ENCODE measurements at places on chromosomes 13 and 19.

DNA sequence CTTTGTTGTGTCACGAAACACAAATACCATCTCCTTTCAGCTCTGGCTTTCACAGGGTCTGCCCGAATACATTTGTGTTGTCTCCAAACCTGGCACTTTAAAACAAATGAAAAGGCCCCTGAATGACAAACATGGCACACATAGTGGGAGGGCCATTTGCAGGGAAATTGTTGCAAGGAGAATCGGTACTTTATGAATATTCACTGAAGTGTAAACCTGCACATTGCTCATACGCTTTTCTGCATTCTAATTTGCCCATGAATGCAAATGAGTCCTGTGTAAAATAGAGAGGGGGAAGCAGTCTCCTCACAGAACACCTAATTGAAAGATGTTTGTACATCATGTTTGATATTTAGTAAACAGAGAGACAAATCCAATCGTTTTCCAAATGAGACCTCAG, 82.7 kb upstream of the PCDH8 start:
- DNase-seq: no peak

DNA sequence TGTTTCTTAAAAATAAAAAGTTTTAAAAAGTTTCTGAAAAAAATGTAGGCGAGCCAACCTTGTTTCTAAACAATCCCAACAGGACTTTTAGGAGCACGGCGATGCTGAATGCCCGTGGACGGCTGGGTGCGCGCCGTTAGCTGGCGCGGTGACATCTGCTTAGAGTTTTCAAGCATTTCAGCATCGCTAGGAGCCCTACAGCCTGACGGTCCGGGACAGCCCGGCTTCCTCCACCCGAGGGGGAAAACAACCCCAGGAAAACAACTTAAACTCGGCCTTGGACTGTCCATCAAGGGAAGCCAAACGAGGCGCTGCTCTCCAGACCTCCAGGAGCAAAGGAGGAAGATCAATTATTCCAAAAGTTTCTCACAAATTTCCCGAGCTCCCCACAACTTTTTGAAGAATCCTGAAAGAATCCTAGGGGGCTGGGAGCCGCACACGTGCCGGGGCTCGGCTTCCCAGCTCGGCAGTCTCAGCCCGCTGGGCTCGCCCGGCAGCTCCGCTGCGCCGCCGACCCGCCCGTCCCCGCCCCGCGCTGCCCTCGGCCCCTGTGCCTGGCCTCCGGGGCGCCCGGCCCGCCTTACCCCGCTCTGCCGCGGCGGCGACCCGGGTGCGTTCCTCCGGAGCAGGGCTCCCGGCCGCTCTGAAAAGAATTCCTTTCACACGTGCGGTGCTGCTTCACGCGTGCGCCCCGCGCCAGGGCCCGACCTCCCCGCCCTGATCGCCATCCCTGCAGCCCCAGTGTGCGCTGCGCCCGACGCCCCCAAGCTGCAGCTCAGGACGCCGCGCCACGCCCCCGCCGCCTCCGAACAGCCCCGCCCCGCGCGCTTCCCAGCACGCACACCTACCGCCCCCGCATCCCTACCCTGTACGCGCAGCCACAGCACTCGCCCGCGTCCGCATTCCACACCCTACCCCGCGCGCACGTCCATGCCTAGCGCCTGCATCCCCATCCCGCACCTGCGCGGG, at the start of gene GJA3:
Gene GJA3, minus strand, starts transcription at position 747 of the 969 bp plus-strand sequence. CDS start 17,764 bp downstream, outside the sequence.
- DNase-seq: peak; percentile 24

DNA sequence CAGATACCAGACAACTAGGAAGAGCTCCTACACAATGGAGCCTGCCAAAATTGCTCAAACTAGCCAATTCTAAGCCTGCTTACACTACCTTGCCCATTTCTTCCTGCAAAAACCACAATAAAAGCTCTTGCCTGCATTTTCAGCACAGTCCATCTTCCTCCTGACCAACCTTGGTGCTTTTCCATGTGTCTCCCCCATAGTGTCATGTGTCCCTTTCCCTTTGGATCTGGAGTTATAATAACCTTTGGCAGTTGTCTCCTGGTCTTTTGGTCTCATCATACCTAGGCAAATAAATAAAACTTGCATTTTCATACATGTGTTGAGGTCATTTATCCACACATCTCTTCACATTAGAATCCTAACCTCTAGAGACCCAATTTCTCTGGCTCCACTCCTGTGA, 203.1 kb upstream of the TRPC4 start:
- DNase-seq: no peak

GRCh38 chr13:36870050-36870692, 49.9 kb downstream of the SMAD9 start:
- DNase-seq: no peak

- no peak for DNase-seq
Observed at GRCh38 chr13:110001670-110002275, 215.4 kb upstream of the IRS2 start.

GRCh38 chr19:53196777-53197396, 3.7 kb upstream of the ZNF665 start:
- DNase-seq: peak; percentile 75

DNA sequence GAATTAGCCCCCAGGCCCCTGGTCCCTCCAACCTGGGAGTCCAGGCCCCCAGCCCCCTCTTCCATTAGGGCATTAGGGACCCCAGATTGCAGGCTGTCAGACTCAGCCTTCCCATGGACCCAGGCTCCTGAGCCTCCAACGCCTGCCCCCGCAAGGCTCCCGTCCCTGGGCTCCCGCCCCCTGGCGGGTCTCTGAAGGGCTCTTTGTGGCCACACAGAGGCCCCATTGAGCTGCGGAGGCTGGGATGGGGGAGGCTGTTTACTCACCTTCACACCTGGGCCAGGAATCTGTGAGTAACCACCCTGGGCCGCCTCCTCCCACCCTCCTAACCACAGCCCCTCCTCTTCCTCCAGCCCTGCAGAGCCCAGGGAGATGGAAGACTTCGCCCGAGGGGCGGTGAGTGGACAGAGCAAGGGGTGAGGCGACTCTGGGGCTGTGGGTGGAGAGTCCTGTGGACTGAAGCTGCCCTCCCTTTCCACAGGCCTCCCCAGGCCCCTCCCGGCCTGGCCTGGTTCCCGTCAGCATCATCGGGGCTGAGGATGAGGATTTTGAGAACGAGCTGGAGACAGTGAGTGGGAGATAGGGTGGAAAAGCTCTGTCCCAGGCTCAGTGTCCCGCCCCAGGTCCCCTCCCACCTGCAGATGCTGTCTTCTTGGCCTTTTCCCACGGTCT, 4.9 kb downstream of the ARHGEF1 start:
- DNase-seq: peak; percentile 62

- DNase-seq: no peak
Observed at GRCh38 chr19:28594737-28595136, 618.2 kb downstream of the UQCRFS1 start.

- no peak for DNase-seq
Observed at GRCh38 chr13:44117351-44117750, 237.6 kb downstream of the LACC1 start.

DNA sequence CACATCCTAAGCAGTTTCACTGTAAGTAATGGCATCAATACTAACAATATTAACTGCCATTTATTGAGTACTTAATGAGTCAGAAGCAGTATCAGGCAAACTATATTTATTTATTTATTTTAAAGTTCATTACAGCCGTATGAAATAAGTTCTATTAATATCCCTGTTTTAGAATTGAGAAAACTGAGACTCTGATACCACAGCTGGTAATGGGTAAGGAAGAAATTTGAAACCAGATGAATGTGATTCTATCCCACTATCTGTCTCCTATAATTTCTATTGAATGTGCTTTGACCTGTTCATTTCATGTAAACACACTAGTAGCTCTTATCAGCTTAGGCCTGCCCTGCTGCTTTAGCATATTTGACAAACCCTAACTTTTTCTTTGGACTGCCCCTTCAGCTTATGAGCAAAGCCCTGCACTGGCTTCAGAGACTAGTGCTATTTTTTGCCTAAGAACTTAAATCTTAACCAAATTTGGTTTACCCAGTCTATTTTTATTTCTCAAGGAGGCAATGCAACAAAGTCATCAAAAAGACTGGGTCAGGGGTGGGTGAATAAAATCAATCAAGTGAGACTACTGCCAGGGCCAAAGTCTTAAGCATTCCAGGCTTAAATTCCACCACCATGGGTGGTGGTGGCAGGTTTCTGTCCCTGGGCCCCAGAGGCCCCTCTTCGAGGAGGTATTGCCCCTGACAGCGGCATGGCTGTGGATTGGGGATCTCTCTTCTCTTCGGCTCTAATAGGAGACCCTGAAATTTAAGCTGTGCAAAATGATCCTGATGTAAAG, 143.4 kb downstream of the DLEU7 start:
- no peak for DNase-seq

DNA sequence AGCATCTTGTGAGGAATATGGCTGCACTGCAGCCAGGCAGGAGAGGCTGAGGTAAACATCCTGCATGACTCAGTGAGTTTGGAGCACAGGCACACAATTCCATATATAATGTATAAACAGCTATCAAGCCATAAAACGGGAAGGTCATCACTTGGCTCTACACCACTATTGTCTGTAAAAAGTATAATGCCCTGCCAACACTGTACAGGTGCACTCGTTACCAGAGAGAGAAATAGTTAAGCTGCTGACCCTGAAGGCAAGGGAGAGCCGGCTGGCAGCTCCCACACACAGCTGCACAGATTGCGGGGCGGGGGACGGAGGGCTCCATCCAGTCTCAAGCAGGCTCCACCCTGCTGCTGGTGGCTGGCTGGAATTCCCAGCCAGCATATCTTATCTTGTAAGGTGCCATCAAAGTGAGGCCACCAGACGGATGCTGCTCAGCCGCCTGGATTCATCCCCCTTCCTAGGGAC, 668.1 kb downstream of the SLITRK5 start:
- DNase-seq: no peak

DNA sequence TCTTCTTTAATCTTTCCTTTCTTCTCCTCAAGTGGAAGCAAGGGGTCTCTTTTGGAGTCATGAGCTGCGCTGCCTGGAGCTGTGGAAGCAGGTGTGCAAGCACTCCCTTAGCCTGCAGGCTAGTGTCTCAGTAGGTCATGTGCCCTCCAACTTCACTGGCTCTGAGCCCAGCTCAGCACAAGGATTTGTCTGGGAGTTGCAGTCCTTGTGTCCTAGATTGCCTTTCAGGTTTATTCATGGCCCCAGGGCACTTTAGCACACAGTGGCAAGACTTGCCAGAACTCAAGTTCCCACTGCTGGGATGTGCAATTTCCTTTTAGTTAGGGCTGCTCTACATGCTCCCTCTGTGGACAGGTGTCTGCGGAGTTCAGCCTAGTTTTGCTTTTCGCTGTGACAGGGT, 211.7 kb downstream of the LIG4 start:
- DNase-seq: no peak

- no peak for DNase-seq
Observed at GRCh38 chr13:39468306-39468705, 134.7 kb downstream of the LHFPL6 start.

- no peak for DNase-seq
Observed at GRCh38 chr19:32652894-32653598, 21.9 kb downstream of the ANKRD27 start.

DNA sequence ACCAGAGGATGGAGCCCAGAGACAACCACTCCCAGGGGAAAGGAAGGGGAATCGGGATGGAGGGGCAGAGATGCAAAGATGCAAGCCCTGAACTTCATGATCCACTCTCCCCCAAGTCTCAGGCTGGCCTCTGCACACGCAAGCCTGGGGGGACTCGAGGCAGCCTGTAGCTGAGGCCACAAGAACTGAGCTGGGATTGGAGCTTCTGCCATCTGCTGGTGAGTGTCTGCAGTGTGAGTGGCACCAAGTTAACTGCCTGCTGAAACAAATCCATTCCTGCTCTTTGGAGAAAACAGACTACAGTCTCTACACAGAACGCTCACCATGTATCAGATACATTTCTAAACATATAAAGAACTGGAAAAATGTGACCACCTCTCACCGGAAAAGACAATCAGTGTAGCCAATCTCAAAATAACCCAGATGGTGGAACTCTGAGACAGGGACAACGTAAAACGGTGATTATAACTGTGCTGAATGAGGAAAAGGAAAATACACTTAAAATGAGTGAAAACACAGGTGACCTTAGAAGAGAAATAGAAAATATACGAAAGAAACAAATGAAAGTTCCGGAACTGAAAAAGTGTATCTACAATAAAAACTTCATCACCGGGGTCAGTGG, 62.1 kb downstream of the KLF2 start:
- DNase-seq: no peak

DNA sequence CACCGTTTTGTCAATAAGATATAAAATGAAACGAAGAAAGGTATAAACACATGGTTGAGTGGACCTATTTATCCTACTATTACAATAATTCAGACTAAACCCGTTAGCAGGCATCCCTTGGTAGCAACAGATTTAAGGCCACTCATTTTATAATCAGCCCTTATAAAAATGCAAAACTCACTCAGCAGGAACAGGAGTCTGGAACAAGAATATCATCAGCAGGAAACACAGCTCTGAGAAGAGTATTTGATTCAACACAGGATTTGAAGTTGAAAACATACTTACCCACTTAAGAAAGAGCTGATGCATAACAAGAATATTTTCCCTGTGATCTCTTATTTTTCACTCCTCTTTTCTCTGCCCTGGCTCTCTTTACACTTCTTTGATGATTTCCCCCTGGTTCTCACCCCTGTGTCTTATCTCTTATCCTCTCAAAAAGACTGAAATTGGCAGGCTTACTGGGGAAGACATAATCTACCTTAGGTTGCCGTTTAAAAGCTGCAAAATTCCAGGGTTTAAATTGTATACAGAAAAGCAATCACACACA, 1722.7 kb downstream of the SLITRK5 start:
- no peak for DNase-seq

GRCh38 chr13:57716295-57716694, 84.8 kb downstream of the PCDH17 start:
- DNase-seq: no peak

DNA sequence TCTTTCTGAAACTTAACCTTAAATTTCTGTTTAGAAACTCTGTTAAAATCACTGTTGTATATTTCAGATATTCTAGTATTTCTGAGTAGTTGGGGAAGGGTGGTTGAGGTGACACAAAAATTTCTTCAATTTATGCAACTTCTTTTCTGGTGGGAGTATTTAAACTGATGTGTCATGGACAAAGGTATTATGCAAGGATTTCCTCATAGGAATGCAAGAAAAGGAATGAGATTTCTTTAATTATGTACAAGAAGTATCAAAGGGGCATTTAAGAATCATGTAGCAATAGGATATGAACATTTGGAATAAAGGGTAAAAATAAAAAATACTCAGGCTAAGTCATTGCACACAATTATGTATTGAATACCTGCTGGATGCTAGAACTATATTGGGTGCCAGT, 575.8 kb upstream of the KLF12 start:
- no peak for DNase-seq
